GM12878 (cell line): ENCODE measurements at places on chromosomes 11 and 22. TPM values are rescaled to one million over a fixed set of nuclear protein-coding genes. Genes with fewer than 3 reads are reported as not detected.

- DNase-seq, result no peak
Observed at GRCh38 chr11:59671471-59671870, 2.6 kb upstream of the PATL1 start.

GRCh38 chr11:121300972-121301699 is 8.6 kb downstream of the SC5D start:
- DNase-seq, result no peak

- DNase-seq, result no peak
Observed at GRCh38 chr22:26838471-26838825, 181.1 kb downstream of the MIAT start.

DNA sequence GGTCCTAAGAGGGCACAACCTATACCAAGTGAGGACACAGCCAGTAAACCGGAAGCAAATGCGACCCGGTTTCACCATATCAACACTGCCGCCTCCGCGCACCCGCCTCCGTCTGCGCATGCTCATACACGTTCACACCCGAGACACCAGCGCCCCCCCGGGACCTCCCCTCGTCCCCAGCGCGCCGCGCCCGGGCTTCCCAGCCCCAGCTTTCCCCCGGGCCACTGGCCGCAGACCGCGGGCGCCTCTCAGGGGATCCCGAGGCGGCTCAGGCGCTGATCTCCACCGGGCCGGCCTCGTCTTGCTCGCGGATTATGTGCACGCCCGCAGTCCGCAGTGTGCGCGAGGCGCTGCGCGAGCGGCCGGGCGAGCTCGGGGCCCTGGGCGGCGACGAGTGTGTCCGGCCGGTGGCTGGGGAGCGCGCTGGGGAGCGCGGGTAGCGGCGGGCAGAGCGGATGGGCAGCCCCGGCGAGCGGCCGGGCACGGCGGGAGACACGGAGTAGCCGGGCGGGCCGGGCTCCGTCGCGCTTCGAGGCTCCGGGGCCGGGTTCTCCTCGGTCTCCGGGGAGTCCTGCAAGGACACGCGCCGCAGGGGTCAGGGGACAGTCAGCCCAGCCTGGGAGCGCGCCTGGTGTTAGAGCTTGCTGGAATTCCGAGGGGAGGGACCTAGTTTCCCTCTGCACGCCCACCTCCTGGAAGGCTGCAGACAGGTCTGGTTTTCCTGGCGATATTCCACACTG is 2.0 kb downstream of the HEPN1 start:
- DNase-seq, result no peak

- DNase-seq, result no peak
Observed at GRCh38 chr11:10462746-10463300, 7.8 kb downstream of the AMPD3 start.

GRCh38 chr11:465896-466530 is 15.9 kb downstream of the PTDSS2 start:
- DNase-seq, result no peak

DNA sequence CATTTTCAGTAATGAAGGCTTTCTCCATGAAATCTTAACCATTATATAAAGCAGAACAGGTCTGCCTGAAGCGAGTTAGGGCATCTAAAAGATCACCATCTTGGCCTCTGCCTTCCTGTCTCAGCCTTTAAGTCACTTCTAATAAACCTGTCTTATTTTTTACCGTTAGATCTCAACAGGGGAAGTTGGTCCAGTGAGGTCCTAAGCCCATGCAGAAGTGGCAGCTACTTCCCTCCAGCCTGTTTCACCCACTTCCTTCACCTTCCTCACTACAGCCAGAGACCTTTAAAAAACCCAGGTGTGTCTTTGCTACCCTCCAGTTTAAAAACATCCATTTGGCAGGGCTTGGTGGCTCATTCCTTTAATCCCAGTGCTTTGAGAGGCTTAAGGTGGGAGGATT is 14.1 kb upstream of the LIPT2 start:
- no peak for DNase-seq

DNA sequence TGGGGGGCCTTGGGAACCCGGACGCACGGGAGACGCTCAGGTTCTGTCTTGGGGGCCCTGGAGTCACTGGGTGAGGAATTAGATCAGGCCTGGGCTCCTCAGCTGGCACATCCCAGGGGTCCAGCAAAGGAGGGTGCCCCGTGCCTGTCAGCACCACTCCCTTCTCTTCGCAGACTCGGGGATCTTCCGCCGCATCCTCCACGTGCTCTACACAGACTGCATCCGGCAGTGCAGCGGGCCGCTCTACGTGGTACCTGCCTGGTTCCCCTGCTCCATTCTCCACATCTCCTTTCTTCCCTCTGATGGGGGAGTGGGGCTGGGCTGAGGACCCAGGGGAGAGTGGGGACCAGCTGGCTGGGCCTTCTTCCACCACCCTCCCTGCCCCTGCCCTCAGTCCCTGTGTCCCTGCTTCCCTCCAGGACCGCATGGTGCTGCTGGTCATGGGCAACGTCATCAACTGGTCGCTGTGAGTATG is 6.7 kb upstream of the TAGLN start:
- DNase-seq, result no peak

DNA sequence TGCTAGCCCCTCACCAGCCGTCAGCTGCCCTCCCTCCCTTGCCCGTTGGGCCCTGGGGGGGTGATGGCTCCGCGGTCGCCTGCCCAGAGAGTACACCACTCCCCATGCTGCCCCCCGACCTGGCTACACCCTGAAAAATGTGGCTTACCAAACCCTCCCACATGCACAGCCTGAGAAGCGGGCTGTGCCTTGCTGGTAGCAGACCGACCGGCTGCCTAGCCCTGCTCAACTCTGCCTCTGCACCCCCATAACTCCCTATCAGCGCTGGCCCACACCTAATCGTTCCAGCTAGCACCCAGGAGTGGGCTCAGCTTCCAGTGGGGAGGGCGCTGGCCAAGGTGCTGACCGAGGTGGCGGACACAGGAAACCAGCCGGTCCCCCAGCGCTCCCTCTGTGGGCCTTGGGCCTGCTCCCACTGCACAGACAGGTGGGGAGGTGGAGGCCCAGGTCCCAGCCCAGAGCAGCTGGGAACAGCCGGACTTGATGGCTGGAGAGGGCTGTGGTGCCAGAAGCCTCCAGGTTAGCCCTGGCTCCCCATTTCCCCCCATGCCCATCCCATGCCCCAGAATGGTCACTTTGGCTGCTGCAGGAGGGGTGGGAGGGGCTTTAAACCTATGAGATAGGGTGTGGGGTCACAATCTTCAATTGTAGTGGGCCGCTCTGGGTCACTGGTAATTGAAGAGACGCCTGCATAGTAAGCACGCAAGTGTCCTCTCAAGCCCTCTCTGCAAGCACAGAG is 32.1 kb upstream of the PRODH start:
- DNase-seq, result no peak

GRCh38 chr11:13896981-13897353 is 65.6 kb upstream of the SPON1 start:
- DNase-seq, result no peak

DNA sequence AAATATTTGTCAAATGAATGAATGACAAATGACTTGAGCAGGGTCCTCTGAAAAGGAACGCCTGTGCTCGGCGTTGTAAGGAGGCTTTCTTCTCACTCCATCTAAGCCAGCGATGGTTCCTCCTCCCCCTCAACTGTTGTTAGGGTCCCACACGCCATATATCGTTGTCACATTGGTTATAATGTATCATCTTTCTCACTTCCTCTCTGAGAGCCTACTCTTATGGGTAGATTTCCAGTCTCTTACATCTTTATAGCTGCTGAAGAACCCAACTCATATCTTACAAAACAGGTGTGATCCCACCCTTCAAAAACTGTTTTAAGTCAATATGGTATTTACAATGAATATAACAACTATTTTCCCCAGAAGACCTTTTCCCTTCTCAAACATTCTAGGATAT is 81.5 kb downstream of the NAV2 start:
- no peak for DNase-seq

DNA sequence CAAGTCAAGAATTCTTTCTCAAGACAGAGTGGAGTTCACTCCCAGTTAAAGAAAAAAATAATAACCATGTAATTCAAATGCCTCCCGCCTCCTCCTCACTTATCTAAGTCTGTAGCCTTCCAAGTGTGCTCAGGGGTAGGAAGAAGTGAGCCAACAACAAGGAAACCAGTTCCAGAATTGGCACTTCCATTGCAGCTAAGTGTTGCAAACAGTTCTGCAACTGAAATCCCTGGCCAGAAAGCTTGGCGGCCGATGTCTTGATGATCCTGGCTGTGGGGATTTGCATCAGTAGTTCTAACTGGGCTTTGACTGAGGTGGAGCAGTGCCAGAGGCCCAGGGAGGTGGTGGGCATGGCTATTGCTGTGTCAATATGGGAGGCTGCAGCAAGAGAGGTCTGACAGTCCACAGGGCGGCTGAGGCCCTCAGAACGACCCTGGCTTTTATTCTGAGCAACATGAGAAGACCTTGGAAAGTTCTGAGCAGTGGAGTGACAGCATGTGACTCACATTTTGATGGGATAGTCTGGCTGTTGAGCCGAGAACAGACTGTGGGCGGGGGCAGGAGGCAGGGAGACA is 19.2 kb downstream of the DHCR7 start:
- no peak for DNase-seq

DNA sequence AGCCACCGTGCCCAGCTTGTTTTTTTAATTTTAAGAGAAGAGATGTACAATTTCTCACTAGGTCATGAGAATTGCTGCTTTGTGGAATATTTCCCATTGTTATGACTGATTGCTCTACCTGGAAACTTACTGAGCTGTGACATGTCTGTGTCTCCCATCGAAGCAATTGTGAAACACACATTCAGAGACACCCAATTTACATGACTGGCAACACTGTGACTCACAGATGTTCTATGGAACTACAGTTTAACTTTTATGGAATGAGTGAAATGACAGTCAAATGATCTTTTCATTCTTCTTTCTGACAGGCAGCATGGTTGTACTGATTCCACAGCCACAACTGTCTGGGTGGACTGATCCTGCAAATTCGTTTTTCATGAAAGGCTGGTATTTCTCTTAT is 32.3 kb downstream of the ELF5 start:
- no peak for DNase-seq

DNA sequence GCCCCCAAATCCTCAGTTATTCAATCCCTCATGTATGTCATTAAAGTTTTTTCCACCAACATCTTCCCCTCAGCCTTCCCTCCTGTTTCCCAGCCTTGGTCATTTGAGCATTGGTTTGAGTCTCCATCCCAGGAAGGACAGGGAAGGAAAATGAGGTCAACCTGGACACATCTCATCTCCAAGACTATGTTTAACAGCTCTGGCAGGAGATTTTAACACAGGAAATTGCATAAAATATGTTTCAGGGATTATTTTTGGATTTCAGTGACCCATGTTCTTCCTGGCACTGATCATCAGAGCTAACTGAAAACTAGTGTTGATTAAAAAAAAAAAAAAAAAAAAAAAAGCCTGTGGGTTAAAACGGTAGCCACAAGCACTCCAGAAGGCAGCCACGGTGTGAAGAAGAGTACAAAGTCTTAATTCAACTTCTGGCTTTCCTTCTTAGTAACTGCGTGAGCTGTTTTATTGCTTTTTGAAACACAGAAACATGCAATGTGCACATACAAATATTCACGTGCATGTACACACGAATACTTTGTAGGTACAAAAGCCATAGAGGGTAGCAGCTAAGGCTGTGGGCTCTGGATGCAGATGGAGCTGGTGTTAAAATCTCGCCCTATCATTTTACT is 164.4 kb upstream of the DDI1 start:
- DNase-seq, result no peak

DNA sequence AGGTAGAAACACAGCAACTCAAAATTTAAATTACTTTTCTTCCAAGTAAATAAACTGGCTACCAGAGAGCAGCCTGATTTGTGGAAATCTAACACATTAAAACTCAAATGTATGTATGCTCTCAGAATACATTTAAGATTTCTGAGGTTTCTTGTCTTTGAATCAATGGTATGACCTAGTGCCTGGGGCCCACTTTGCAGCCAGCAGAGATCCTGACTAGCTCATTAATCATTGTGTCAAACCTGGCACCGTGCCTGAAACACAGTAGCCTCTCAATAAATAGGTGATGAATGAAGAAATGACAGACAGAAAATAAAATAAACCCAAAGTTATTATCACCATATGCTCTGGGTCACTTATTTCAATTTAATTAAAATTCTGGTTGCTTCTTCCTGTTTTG is 176.2 kb upstream of the FAT3 start:
- no peak for DNase-seq

- DNase-seq, result no peak
Observed at GRCh38 chr11:72239313-72239848, 4.6 kb downstream of the PHOX2A start.

- no peak for DNase-seq
Observed at GRCh38 chr11:61912991-61913698, 4.2 kb downstream of the RAB3IL1 start.

DNA sequence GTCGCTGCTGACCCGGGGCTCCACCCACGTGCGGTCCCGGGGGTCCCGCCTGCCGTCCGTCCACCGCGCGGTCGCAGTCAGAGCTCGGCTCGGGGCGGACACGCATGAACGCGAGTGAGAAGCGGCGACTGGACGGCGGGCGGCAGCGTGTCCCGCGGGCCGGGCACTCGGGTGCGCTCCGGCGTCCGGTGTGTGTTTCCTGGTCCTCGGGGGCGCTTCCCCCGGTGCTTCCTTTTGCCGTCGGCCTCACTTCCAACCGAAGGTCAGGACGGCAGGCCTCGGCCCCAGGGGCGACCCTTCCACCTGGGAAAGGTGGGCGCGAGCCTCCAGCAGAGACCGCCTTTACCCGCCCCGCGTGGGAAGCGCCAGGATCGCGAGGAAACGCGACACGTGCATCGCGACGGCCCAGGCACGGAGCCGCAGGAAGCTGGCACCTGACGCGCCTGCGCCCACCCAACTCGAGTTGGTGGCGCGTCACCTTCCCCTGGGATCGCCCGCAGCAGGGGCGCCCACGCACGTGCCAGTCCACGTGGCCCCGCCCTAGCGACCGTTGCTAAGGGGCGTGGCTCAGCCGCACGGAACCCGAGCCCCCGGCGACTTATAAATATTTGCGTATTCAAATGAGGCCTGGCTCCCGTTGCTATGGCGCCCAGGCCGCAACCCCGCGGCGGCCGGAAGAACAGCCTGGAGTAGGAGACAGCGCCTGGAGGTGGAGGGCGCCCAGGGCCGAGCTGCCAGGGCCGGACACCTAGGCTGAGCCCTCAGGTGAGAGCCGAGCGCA is at the start of gene LRRC56:
Gene LRRC56, plus strand, starts transcription at position 687 of the 781 bp plus-strand sequence. CDS start 3,158 bp downstream, outside the sequence.
- peak; percentile 79 for DNase-seq

The CRYBB2 gene
- total RNA-seq, result not detected in 2 replicates

The DUSP8 gene
- 0.21 and 0.38 TPM in 2 replicates for total RNA-seq

The KRTAP5-1 gene
- not detected in 2 replicates for total RNA-seq

The TMPRSS5 gene
- 0.33 and 0.37 TPM in 2 replicates for total RNA-seq

The KRTAP5-11 gene
- not detected in 2 replicates for total RNA-seq

The MPPED2 gene
- not detected in 2 replicates for total RNA-seq

The RGL4 gene
- 1.7 TPM in 2 replicates for total RNA-seq

The TLCD5 gene
- total RNA-seq, result 3.1 and 3.5 TPM in 2 replicates

The OSM gene
- total RNA-seq, result 1.1 and 1.2 TPM in 2 replicates
